CD8-positive, alpha-beta memory T cell (primary cell): ENCODE measurements at places on chromosomes 1 and 21. TPM values are rescaled to one million over a fixed set of nuclear protein-coding genes. Genes with fewer than 3 reads are reported as not detected.

GRCh38 chr1:3285106-3285740, 169.2 kb upstream of the ARHGEF16 start:
- H3K27ac ChIP-seq = no peak overlapping the region
- no peaks in the 10 kb centered on the region for H3K27me3 ChIP-seq
- no peaks in the 10 kb centered on the region for H3K4me1 ChIP-seq
- DNase-seq = no peak
- no peak overlapping the region for H3K4me3 ChIP-seq

GRCh38 chr21:18249672-18250071, 5.0 kb downstream of the CHODL start:
- no peaks in the 10 kb centered on the region for H3K4me1 ChIP-seq
- H3K27me3 ChIP-seq = no peaks in the 10 kb centered on the region
- no peak overlapping the region for H3K4me3 ChIP-seq
- no peak for DNase-seq
- H3K36me3 ChIP-seq = no peaks in the 10 kb centered on the region

DNA sequence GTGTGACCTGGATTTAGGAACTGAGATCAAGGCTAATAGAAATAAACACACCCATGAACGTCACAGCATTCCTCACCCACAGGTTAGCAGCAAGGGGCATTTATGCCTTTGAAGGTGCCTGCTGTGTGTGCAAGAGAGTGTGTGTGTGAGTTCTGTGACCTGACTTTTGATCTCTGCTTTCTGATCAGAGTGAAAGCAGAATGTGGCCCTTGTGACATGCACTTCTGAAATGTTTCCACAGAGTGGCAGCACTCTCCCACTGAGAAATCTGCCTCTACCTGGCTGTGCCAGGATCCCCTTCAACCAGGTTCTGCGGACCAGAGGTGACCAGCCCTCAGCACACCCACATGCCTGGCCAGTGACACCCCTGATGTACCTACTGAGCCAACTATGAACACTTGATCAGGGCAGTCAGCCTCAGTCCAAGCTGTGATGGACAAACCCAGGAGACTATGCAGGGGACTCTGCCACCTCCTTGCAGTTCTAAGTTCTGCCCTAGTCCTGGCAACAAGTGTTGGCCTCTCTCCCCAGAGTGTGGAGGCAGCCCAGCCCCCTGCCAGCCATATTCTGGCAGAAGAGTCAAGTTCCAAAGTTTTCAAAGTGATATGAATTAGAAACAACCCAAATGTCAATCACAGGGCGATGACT, 41.0 kb downstream of the RXRG start:
- H3K27ac ChIP-seq = no peak overlapping the region
- DNase-seq = no peak
- no peaks in the 10 kb centered on the region for H3K27me3 ChIP-seq
- no peaks in the 10 kb centered on the region for H3K36me3 ChIP-seq
- no peaks in the 10 kb centered on the region for H3K4me1 ChIP-seq

Gene CELA3A
- total RNA-seq = not detected

GRCh38 chr1:175555266-175555665, 188.1 kb downstream of the TNR start:
- no peaks in the 10 kb centered on the region for H3K4me1 ChIP-seq
- H3K27me3 ChIP-seq = no peaks in the 10 kb centered on the region
- H3K36me3 ChIP-seq = no peaks in the 10 kb centered on the region

DNA sequence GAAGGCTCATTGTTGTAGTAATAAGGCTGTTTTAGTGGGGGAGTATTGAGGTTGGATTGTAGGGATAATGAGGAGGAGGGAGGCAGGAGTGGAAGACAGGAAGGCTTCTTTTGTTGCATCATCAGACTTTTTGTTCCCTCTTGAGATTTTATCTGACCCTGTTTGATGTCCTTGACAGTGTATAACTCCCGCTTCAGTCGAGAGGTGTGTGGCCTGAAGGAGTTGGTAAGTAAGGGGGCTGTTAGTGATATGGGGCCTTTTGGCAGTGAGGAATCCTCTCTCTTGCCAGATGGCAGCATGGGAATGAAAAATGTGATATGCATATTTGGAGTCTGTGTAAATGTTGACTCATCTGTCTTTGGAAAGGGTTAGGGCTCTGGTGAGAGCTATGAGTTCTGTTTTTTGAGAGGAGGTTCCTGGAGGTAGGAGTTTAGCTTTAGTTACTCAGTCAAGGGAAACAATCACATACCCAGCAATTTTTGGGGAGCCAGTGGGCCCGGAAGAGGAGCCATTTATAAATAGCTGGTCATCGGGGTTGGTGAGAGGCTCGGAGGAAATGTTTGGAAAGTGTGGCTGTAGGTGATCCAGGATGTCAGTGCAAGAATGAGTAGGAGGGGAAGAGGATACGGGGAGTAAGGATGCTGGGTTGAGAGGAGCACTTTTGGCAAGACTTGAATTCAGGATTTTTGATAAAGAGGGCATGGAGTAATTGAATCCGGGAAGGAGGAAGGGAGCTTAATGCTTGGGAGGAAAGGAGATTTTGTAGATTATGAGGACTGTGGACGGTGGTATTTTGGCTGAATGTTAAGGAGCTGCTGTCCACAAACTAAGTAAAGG, 136.7 kb upstream of the ETV3 start:
- peaks cover 3% of the 10 kb centered on the region for H3K27me3 ChIP-seq
- H3K27ac ChIP-seq = peak overlapping the region; percentile 39
- no peaks in the 10 kb centered on the region for H3K36me3 ChIP-seq
- no peak for DNase-seq
- H3K4me1 ChIP-seq = no peaks in the 10 kb centered on the region

- H3K4me1 ChIP-seq = no peaks in the 10 kb centered on the region
- no peak overlapping the region for H3K27ac ChIP-seq
- H3K4me3 ChIP-seq = no peak overlapping the region
- H3K27me3 ChIP-seq = no peaks in the 10 kb centered on the region
Observed at GRCh38 chr1:172005856-172006255, 164.6 kb downstream of the DNM3 start.
